ENCODE measurements at places on chromosomes 11 and 22.

- no peak for DNase-seq
Measured at GRCh38 chr22:37328017-37328416, 45.7 kb downstream of the CYTH4 start.

DNA sequence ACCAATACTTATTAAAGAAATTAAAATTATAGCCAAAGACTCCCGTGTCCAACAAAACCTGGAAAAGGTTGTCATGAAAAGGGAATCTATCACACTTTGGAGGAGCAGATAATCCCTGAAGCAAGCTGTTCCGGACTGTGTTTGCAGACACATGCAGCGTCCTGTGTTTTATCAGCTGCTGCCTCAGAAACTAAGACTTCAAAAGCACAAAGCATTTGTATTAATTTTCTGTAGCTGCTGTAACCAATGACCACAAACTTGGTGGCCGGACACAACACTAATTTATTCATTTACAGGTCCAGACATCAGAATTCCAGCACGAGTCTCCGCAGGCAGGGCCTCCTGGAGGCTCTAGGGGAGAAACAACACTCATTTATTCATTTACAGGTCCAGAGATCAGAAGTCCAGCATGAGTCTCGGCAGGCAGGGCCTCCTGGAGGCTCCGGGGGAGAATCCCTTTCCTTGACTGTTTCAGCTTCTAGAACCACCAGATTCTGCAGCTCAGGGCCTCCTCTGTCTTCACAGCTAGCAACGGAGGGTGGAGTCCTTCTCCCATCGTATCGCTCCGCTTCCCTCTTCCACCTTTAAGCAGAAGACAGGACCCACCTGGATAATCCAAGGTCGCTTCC, 465.3 kb downstream of the BRD1 start:
- no peak for DNase-seq

GRCh38 chr22:18088825-18089568, 11.2 kb downstream of the PEX26 start:
- DNase-seq, result no peak

DNA sequence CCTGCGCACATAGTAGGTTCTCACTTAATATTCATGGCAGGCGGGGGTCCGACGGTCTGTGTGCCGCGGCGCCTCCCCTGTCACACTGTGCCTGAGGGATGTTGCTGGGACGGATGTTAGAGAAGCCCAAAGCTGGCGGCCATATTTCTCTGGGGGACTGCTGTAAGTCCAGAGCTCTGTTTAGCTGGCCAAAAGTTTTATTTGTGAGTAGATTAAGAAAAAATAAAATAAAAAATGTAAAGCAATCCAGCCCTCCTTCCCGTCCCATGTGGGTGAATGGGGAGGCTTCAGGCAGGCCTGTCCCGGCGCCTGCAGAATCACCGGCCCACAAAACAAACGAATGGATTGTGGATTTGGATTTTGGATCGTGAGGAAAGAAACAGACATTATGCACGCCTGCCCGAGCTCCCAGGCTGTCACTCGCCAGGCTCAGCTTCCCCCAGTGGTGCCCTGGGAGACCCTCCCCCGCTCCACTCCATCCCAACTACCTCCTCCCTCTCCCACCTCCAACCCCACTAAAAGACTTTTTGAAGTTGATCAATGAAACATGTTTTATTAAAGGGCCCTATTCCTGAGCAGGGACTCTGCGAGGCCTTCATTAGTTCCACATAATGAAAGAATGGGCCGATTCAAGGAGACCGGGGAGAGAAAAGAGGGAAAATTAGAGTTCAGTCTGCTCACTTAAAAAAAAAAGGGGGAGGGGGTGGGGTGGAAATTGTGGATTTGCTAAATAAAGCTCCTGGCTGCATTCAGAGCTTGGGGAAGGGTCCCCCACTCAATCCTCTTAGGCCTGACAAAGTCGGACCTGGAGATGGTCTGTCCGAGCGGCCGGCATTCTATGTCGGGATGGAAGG, 20.4 kb upstream of the SCUBE1 start:
- DNase-seq, result no peak

DNA sequence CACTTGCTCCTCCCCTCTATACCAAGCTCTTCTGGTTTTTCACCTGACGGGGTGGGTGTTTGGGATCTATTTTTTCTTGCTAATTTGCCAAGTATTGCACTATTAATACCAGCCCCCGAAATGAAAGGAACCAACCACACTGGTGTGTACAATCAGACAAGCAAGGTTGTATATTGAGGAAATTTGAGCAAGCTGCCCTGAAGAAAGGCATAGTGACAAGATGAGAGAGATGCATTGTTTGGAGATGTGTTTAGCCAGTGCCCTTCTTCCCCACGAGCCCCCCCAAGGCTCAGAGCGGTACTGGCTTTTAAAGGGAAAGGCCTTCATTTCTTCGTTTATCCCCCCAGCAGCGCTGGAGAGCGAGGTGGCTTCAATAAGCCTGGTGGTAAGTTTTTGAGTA, 15.2 kb upstream of the GAS2L1 start:
- DNase-seq, result no peak

DNA sequence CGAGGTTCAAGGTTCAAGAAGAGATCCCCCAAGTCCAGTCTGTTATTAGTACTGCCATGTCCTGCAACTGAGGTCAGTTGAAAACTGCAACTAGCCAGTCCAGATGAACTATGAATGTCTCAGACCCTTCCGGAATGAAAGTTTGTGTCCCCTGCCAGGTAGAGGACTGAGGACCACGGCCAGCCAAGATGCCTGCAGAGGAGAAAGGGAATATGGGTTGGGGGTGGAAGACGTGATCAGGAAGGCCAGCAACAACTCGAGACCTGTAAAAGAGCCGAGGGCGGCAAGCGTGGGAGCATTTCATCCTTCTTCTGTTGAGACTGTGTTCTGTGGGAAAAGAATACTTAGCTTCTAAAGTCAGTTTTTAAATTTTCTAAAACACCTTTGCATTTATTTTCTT, 572.4 kb upstream of the B3GAT1 start:
- DNase-seq, result no peak

GRCh38 chr11:124543145-124543544, 309 bp downstream of the OR8B12 start:
- DNase-seq, result no peak

DNA sequence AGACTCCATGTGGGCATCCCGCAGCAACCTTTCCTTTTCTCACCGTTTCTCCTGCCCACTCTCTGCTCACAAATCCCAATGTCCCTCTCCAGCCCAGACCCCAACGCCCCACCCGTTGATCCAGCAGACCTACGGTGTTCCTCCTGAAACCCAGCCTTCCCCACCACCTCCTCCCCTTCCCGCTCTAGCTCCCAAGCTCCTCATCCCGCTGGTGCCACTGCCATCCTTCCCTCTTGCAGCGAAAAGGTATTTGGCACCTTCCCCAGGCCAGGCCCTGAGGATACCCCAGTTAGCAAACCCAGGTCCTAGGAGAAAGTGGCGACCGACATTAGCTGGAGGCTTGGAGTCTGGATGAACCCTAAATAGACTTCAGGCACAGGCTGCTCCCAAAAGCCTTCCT, 84.0 kb upstream of the RTL6 start:
- DNase-seq, result no peak

GRCh38 chr11:111835665-111836064, 35.7 kb downstream of the ALG9 start:
- DNase-seq, result no peak

- peak; percentile 48 for DNase-seq
Measured at GRCh38 chr11:9263840-9264315, 1.3 kb downstream of the DENND5A start.

DNA sequence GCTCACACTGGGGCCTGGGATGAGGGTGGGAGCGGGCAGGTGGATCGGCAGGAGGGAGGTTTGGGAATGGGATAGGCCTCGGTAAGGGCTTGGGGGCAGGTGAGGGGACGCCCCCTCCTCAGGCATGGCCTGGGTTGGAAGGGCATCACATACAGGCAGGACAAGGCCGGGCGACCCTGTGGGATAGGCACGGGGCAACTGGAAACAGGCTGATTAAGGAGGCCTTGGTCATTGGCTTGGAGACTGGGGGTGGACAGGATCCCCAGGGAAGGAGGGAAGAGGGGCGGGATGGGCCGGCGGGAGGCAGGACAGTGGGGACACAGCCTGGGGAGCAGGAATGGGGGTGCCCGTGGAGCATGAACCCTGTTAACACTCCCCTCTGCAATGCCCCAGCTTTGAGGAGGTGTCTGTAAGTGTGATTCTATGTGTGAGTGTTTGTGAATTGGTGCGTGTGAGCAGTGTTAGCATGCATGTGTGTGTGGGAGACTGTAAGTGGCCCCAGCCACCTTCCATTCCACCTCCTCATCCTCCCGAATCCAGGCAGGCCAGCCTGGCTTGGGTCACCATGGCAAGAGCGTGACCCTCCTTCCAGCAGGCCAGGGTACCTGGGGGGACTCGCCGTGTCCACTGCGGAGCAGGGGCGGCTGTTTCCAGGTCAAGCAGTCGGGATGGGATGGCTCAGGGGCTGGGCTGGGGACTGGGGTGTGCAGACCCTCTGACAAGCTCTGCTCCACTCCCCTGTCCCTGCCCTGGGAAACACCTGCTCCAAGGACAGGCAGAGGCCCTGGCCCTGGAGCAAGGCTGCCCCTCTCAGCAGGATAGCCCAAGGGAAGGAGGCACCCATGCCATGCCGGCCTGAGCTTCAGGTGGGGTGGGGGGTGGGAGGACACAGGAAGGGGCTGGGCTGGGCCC, 3.4 kb upstream of the PIM3 start:
- DNase-seq, result no peak

DNA sequence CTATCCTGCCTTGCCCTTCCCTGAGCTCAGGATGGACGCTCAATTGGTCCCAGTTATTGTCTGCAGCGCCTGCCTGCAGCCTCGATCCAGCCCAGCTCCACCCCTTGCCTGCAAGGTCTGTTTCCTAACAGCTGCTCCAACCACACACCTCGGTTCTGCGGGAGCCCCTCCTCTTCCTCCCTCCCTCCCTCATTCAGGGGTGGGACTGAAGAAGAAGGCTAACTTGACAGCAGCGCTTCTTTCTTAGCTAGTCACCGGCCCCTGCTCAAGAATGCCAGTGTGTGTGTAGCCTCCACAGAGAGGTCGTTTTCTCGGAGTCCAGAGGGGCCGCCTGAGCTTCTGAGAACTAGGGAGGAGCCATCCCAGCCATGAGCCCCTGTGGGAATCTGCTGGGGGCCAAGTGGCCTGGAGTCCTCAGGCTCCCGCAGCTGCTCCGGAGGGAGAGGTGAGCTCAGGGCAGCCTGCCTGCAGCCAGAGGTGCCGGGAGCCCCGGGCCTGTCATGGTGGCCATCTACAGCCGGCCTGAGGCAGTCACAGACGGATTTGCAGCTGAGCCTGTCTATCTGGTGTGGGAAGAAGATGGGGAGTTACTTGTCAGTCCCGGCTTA, 36.1 kb downstream of the LIMK2 start:
- peak; percentile 79 for DNase-seq

- no peak for DNase-seq
Measured at GRCh38 chr11:70104419-70104818, 26.3 kb downstream of the ANO1 start.

- DNase-seq, result no peak
Measured at GRCh38 chr22:43892183-43892894, 526 bp upstream of the PNPLA5 start.

GRCh38 chr11:109728056-109728455, 306.1 kb downstream of the C11orf87 start:
- no peak for DNase-seq
